ENCODE measurements at places on chromosomes 13 and 19.

DNA sequence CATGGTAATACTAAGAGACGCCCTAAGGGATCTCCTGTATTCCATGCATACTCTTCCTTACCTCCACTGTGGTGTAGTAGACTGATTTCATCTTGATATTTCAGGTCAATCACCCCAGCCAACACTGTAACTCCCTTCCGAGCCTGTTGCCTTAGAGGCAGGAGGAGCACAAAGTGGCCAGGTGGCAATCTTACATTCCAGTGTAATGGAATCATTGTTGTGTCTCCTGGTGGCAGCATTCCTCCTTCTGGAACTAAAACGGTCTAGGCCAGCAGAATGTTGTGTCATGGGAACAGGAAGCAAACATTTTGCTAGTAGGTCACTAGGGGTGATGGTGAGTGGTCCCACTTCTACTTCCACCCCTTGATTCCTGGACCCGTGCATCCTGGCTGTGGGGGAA is 405.7 kb upstream of the SLC10A2 start:
- no peak for DNase-seq

GRCh38 chr13:41568143-41568971 is 111.0 kb downstream of the RGCC start:
- no peak for DNase-seq

DNA sequence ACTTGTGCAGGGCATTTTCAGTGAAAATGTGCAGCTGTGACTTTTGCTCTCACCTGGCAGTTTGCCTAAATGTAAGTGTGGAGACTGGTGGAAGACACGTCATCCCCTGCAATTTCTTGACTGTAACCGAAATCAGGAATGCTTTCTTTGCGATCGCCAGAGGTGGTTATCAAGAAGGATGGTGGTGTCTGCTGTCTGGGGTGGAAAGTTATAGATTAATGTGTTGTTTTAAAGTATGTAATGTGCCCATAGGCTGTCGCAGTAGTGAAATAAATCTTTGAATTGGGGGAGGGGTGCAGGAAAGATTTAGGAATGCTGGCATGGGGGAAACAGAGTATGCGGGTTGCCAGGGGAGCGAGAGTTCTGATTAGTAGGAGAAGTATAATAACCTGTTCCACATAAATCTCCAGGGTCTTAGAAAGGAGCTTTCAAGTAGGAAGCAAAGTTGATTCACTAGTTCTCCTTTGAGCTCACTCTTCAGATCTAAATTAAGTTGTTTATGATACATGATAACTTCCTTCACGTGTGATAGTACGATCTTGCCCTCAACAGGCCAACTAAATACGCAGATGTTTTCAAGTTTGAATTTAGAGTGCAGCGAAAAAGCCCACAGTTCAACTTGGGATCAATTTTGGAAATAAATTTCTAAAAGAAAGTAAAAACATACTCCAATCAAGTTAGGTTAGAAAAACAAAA is 1520.0 kb upstream of the SLC10A2 start:
- no peak for DNase-seq

- no peak for DNase-seq
Measured at GRCh38 chr19:41344162-41344561, 9.6 kb downstream of the TGFB1 start.

GRCh38 chr13:46541210-46541609 is 11.8 kb upstream of the LRCH1 start:
- DNase-seq: no peak

DNA sequence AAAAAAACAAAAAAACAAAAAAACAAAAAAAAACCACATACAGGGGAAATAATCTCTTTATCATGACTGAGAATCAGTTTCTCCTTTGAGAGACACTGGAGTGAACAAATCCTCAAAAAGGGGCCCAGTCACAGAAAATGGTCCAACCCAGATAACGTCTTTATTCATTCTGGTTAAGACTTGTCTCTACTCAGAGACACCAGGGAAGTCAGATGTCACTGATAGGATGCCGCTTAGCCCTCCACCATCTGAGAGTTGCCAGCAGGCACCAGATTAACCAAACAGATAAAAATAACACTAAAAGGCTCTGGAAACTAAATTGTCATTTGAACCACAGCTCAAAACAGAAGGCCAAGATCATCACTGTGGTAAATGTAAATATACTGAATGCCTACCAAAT is 1163.4 kb upstream of the ATXN8OS start:
- no peak for DNase-seq

DNA sequence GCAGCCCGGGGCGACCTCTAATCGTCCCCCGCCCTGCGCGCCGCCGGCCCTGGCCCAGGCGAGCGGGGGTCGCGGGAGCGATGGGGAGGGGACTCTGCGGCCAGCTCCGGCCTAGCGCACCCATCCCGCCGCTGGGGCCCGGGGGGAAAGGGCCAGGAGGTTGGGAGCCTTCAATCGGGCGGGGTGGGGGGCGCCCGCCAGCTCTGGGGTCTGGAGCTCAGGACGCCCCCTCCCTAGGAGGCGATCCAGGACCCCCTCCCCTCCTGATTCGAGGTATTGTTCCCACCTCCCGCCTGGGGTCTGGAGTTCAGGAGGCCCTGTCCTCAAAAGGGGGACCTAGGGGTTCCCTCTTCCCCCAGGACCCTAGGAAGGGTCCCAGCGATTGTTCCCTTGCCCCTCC is 430 bp downstream of the ZNF358 start:
- no peak for DNase-seq

DNA sequence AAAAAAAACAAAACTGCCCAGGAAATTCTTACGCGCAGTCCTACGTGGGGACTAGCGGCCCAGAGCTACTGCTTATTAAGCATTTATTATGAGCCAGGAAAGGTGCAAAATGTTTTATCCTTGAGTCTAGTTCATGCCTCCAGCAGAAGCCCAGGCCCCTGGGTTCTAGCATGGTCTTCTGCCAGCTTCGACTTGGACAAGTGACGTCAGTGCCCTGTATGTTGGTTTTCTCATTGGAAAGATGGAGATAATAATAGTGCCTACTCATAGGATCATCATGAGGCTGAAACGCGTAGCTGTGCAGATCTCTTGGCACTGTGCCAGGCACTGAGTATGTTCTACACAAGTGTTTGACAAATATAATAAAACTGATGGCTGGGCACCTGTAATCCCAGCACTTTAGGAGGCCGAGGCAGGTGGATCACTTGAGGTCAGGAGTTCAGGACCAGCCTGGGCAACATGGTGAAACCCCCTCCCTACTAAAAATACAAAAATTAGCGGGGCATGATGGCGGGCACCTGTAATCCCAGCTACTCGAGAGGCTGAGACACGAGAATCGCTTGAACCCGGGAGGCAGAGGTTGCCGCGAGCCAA is 12.4 kb upstream of the SULT2B1 start:
- no peak for DNase-seq

GRCh38 chr19:12606796-12607195 is 3.8 kb downstream of the ZNF490 start:
- DNase-seq: no peak

DNA sequence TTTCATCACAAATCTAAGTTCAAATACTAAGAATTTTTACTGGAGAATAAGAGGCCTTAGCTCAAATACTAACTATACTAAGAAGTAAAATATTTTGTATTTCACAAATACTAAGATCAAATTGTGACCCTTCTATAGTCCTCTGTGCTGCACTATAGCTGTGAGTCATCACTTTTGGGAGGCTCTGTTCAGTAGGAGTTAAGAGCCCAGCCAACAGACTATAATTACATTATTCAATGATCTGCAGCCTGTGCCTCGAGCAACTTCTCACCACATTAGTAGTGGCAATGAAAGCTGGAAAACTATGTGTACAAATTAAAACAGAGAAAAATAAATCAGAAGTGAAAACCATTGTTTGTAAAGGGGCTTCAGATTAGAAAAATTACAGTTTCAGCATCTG is 147.3 kb upstream of the GPC6 start:
- no peak for DNase-seq

DNA sequence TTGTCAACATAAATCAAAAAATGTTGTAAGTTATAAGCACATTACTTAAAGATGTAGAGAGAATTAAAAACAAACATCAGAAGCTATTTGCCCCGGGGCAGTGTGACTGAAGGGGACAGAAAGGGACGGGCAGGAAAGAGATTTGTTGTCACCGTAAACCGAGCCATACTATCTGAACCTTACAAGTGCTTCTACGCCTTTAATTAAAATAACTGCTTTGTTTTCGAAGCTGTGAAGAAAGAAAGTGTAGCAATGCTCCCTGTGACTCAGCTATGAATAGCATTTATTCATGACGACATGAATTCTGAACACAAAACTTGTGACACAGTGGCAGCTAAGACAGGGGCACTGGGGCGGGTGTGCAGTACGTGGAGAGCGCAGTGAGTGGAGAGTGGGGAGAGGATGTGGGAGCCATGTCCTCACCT is 30.0 kb downstream of the ZNF787 start:
- DNase-seq: no peak

DNA sequence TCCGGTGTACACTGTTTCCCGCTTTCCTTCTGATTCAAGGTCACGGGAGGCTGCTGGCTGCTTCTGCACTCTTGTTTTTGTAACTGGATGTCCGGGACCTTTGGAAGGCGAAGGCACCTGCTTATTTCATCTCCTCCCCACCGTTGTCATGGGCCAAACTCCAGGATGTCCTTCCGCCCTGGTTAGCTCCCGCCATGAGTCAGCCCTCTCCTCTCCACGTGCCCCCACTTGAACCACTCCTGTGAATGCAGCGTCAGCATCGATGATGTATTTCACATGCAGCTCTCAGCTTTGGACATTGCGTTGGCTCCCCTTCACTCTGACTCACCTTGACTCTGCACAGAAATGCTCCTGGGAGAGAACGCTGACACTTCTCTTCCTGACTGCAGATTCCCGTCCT is 5.5 kb upstream of the GALP start:
- no peak for DNase-seq

- no peak for DNase-seq
Measured at GRCh38 chr19:5936292-5936592, 22.2 kb downstream of the CAPS start.

DNA sequence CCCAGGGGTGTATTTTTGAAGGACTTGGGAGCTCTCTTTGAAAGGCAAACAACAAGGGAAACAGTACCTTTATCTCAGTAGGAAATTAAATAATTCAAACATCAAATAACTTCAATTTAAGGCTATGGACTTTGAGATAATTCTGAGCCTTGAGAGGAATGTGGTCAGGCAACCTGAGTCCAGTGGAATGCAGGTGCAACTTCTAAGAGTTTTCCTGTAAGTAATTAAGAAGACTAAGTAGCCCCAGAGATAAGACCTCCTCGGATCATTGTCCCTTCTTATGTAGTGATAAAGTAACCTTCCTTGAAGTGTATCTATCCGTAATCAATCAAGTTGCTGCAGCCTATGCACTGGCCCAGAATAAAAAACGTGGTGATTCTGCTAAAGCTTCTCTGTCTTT is 29.2 kb downstream of the ZNF701 start:
- DNase-seq: no peak
